Breast epithelium (tissue), 4 donors: ENCODE measurements at places on chromosomes 1 and 21. TPM values are rescaled to one million over a fixed set of nuclear protein-coding genes. Genes with fewer than 3 reads are reported as not detected.

The KCNK2 gene
- 23.6 TPM for total RNA-seq

The LRIG2 gene
- total RNA-seq, result 24.3 TPM

The TSPAN1 gene
- total RNA-seq, result 0.48 TPM

The ARHGEF11 gene
- 50.4 TPM for total RNA-seq

GRCh38 chr1:32199717-32200072, 700 bp upstream of the CCDC28B start:
- DNase-seq, result no peak

DNA sequence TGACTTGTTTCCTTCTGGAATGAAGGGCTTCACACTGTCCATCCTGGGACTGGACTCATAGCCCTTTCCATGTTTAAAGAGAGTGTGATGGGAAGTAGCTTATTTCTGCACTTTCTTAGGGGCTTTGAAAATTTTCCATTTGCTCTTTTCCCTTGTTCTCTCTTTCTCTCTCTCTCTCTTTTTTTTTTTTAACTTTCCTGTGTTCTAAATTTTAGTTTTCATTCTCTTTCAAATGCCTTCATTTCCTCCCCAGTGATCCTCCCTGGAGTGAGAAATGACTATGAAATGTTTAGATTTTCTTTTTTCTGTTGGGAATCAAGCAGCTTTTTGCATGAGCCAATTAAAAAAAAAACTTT, 2.1 kb downstream of the AK4 start:
- no peak for DNase-seq

GRCh38 chr1:31781756-31782371, 17.7 kb upstream of the ADGRB2 start:
- no peak for DNase-seq

- DNase-seq, result no peak
Observed at GRCh38 chr1:16249596-16250241, 12.7 kb upstream of the CPLANE2 start.
